ENCODE measurements at places on chromosomes 3 and 15.

- DNase-seq: no peak
Measured at GRCh38 chr3:188264226-188265207, 110.6 kb downstream of the LPP start.

GRCh38 chr3:72810063-72810462 lies 38.2 kb downstream of the SHQ1 start:
- no peak for DNase-seq

DNA sequence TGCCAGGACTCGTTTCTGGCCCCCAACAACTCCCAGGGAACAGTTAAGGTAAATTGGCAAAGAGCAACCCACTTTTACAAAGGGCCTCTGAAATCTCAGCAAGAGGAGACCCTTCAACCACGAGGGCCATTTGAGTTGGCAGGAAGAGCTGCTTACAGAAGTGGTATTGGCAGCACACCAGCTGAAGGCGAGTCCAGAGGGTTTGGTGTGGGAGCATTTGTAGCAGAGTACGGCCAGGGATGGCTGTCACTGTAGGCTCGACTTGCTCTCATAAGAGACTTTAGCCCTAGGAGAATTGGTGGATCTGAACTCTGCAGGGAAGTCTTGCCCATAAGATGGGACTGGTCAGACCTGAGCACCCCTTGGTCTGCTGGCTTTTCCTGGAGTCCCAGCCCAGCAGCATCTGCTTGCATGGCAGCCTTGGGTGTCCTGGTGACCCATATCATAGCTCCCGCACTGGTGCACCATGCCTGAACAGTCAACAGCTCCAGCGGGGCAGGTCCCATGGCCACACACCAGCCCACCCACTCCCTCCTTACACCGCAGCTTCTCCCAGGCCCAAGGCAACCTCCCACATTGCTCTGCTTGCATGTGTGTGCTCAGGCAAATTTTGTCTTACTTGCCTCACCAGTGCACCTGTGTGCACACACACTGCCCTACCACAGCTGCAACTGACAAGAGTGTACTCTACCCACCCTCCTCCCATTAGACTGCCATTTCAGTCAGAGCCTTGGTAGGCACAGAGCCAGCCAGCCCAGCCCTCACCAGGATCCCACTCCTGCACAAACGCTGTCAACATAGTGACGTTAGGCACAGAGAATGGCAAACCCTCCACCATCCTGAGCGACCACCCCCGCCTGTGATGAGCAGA lies 861.6 kb upstream of the DPPA4 start:
- DNase-seq: no peak

- no peak for DNase-seq
Measured at GRCh38 chr3:12566976-12567375, 10.1 kb downstream of the MKRN2 start.

GRCh38 chr3:86814918-86815655 lies 175.9 kb downstream of the VGLL3 start:
- DNase-seq: no peak

- no peak for DNase-seq
Measured at GRCh38 chr3:101588616-101589015, 14.6 kb downstream of the PCNP start.

DNA sequence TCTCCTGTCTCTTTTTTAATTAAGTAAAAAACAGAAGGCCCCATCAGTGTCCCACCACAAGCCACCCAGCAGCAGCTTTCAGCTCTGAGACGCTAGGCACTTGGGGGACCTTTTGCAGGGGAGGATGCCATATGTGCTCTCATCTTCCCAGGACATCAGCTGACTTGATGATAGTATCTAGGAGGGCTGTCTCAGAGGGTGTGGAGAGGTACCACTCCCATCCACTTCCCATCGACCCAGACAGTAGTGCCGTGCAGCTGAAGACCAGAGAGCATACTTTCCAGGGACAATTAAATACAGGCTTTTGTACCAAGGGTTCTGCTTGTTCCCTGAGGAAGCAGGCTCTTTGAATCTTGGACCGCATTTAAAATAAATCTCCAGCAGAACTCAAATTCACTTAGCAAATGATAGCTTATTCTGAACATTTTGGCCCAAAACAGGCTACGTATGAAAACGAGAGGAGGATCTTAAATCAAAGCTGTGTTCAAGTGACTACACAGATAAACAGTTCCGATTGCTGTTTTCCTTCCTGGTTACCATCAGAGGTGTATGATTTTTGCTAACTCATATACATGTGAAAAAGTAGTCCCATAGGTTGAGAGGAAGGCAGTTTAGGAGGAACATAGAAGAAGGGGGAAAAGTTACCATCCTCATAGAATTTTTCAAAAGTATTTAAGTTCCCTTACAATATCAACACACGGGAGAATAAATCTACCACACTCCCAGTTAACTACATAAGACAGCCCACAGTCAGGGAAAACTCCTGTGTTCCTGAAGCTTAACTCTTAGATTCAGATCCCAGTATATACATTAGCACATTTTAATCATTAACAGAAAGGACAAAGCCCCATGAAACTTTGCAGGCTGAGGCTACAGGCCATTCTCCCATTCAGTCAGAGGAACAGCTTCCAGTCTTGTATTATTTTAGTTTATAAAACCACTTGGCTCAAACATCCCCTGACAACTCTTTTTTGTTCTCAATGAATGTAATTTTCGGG lies 9.5 kb downstream of the WNT5A start:
- no peak for DNase-seq
